ENCODE measurements at places on chromosomes 2 and 18.
A peak's percentile ranks its signal among the peaks of the same experiment; 100 is the strongest.

- DNase-seq: no peak
Observed at GRCh38 chr2:174282441-174282840, 34.1 kb upstream of the OLA1 start.

GRCh38 chr2:187581125-187581896, 27.1 kb upstream of the TFPI start:
- DNase-seq: peak; percentile 76

- no peak for DNase-seq
Observed at GRCh38 chr18:23363865-23364570, 89.1 kb upstream of the RIOK3 start.

GRCh38 chr2:46459694-46460093, 19.7 kb upstream of the TMEM247 start:
- no peak for DNase-seq

- no peak for DNase-seq
Observed at GRCh38 chr18:50590593-50590992, 30.7 kb downstream of the MAPK4 start.

DNA sequence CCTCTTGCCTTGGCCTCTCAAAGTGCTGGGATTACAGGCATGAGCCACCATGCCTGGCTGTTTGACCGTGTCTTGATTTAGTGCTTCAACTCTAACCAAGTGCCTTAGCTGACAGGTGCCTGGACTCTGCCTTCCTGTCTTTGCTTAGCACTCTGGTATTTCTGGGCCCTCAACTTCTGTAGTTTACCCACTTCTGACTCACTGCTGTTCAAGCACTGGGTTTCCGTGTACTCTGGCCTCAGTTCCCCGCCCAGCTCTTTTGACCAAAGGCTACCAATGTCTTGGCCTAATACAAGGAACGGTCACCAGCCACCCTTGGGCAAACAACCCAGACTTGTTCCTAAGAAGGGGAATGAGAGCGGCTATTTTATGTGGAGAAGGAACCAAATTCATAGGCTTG, 35.7 kb upstream of the CABLES1 start:
- DNase-seq: no peak

DNA sequence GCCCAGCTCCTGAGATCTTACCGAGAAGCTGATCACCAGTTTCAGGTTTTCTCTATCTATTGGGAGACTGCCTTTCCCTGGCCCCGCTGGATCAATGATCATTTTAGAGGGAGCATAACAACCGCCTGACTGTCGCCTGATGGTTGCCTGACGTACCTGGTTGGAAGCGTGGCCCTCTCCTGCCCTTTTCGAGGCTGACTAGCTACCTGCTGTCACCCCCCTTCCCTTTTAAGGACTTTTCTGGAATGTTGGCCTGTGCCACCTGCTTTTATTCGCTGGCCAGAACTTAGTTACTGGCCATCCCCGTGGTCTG, 562 bp upstream of the MFSD2B start:
- no peak for DNase-seq

DNA sequence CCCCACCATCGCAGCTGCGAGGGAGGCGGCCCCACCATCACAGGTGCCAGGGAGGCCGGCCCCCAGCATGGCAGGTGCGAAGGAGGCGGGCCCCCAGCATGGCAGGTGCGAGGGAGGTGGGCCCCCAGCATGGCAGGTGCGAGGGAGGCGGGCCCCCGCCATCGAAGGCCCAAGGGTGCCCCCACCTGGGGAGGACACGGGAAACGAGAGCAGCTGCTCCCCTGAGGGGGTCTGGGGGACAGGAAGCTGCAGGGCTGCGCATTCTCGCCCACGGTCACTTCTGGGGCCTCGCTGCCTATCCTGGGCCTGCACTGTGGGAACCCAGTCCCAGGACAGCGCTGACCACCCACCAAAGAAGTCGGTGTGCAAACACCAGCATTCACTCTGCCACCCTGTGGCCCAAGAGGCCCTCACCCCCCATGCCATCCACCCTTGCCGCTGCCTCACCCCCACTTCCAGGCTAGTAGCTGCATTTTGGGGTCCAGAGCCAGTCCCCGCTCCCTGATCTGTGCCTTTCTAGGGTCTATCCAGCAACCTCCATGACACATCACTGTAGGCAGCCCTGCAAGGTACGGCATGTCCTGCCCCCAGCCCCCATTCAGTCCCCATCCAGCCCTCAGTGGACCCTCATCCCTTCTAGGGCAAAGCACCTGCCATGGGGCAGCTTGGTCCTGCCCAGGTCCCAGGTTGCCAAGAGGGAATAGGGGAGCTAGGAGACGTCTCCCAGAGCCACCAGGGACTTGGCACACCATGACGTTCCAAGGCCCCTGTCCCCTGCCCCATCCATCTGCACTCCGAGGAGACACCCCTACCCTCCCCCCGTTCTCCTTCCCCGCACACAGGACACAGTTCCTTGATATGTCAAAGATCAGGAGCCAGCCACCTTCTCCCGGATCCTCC, 24.0 kb upstream of the GPC1 start:
- DNase-seq: no peak

- DNase-seq: no peak
Observed at GRCh38 chr2:12589802-12590320, 126.9 kb upstream of the TRIB2 start.

- DNase-seq: peak; percentile 36
Observed at GRCh38 chr2:101440127-101440738, 34.7 kb downstream of the RFX8 start.

DNA sequence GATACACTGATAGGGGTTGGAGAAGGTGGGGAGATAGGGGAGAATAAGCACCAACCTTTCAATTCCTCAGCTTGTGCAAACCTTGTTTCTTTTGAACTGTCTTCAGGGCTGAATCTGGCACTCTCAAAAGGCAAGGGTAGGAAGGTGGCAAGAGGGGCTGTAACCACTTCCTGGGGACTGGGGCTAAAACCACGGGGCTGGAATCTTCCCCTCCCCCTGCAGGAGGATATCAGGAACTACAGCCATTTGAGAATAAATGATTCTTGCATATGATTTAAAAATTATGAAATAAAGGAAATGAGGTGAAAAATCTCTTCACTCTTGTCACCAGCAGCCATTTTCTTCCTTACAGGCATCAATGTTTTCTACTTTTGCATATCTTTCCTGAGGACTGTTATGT, 50.8 kb downstream of the ATOH8 start:
- DNase-seq: no peak

- DNase-seq: no peak
Observed at GRCh38 chr2:38228753-38229152, 148.3 kb downstream of the ATL2 start.

DNA sequence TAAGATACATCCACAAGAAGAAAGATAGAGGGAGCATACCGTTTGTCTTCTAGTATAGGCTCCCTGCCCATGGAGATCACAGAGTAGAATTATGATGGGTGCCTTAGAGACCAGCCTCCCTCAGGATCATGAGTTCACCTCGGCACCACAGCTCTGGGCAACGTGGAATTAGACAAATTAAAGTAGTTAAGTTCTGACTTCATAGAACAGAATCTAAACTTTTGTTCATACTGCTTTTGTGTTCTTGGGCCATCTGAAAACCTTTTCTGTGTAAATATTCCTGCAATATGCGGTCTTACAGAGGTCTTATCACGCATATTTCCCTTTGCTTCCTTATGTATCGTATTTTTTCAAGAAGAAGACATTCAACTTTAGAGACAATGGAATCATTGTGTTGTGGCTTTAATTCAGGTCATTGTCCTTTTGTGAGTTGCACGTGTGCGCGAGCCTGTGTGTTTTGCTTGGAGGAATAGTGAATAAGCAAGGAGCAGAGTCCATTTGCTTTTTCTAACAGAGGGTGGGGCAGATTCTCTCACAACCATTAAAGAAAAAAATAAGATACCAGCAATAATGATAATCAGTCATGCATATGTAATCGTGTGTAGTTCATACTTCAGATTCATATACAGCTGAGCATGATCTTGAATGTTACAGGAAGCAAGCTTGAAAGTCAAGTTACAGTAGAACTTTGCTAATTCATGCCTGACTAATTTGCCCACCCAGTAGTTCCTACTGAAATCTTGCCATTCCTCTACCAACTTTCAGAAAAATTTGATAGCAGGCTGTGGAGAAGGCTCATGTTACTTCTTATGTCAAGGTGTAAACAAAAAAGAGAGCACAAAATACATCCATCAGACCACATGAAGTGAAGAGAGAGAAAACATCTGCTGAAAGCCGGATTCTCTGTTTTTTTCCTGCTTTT, 243.6 kb downstream of the NEDD4L start:
- no peak for DNase-seq

All from foreskin fibroblast (primary cell).